Right lobe of liver (tissue), 6 donors: ENCODE measurements at places on chromosomes 5 and 9.

- H3K36me3 ChIP-seq = no peaks in the 10 kb centered on the region
- no peaks in the 10 kb centered on the region for H3K27me3 ChIP-seq
- no peak overlapping the region for H3K27ac ChIP-seq
- H3K4me3 ChIP-seq = no peak overlapping the region
These were observed 53.4 kb upstream of the GLIS3 start for GRCh38 chr9:4353236-4353635.

- no peaks in the 10 kb centered on the region for H3K36me3 ChIP-seq
- no peaks in the 10 kb centered on the region for H3K4me1 ChIP-seq
- H3K4me3 ChIP-seq = no peak overlapping the region
- H3K27ac ChIP-seq = no peak overlapping the region
- no peak for DNase-seq
These were observed 52.6 kb downstream of the PLAC8L1 start for GRCh38 chr5:146052780-146053179.

GRCh38 chr5:66812291-66812690 lies 216.1 kb downstream of the MAST4 start:
- no peak for DNase-seq
- no peak overlapping the region for H3K27ac ChIP-seq
- no peaks in the 10 kb centered on the region for H3K27me3 ChIP-seq
- no peak overlapping the region for H3K4me3 ChIP-seq
- H3K4me1 ChIP-seq = no peaks in the 10 kb centered on the region

GRCh38 chr9:28971881-28972280 lies 1398.6 kb upstream of the C9orf72 start:
- H3K27ac ChIP-seq = no peak overlapping the region
- H3K4me3 ChIP-seq = no peak overlapping the region
- H3K36me3 ChIP-seq = no peaks in the 10 kb centered on the region
- no peak for DNase-seq

DNA sequence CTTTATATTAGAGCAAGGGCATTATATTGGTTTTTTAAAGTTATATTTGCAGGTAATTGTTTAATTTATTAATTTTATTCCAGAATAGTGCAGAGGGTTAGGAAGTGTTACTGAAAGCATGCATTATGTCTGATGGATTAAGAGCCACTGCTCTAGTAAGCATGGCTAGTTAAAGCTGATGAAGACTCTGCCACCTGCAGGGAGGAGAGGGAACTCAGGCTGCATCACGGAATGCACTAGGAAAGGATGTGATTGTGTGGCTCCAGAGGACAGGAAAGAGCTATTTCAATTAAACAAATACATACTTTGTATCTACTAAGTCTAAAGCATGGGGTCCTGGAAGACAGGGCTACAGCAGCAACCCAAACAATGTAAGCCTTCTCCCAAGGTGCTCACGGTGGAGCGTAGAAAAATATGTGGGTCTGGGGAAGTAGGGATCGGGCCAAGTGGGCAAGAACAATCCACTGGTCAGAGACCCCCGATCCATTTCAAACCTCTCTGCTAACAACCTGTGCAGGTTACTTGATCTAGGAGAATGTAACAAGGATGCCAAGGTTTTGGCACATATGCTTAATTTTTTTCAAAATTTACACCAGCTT lies 15.3 kb upstream of the GRXCR2 start:
- H3K27me3 ChIP-seq = no peaks in the 10 kb centered on the region
- no peak overlapping the region for H3K27ac ChIP-seq
- DNase-seq = no peak
- no peak overlapping the region for H3K4me3 ChIP-seq
- H3K4me1 ChIP-seq = no peaks in the 10 kb centered on the region

GRCh38 chr9:121233906-121234831 lies 32.5 kb upstream of the RAB14 start:
- H3K4me3 ChIP-seq = no peak overlapping the region
- no peaks in the 10 kb centered on the region for H3K36me3 ChIP-seq
- no peak overlapping the region for H3K27ac ChIP-seq
- no peaks in the 10 kb centered on the region for H3K4me1 ChIP-seq

DNA sequence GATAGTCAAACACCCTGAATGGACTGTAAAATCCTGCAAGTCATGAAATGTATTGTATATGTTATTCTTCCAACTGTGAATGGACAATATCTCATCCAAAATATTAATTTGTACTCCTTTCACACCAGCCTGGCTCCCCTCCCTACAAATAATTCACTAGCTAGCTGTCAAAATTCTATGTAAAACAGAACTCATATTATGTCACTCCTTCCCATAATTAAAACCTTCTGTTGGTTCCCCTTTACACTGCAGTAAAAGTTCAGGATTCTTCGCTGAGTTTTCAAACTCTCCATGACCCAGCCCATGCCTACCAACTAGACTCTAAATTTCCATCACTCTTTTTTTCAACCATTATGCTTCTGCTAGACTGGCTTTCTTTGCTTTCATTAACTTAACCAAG lies 857.1 kb downstream of the TAF11L14 start:
- H3K36me3 ChIP-seq = no peaks in the 10 kb centered on the region
- no peaks in the 10 kb centered on the region for H3K4me1 ChIP-seq
- no peaks in the 10 kb centered on the region for H3K27me3 ChIP-seq
- DNase-seq = no peak
- no peak overlapping the region for H3K4me3 ChIP-seq

- peaks cover 7% of the 10 kb centered on the region for H3K4me1 ChIP-seq
- no peak overlapping the region for H3K27ac ChIP-seq
- H3K27me3 ChIP-seq = no peaks in the 10 kb centered on the region
These were observed 30.6 kb downstream of the GFRA3 start for GRCh38 chr5:138243794-138244193.

- no peak for DNase-seq
- peaks cover 97% of the 10 kb centered on the region for H3K4me1 ChIP-seq
- H3K27me3 ChIP-seq = no peaks in the 10 kb centered on the region
- no peaks in the 10 kb centered on the region for H3K36me3 ChIP-seq
These were observed 29.0 kb downstream of the IRF1 start for GRCh38 chr5:132461569-132462070.
